ENCODE measurements at places on chromosomes 1 and 21.

- no peak for DNase-seq
Observed at GRCh38 chr1:19812875-19813642, 2.0 kb downstream of the RNF186 start.

DNA sequence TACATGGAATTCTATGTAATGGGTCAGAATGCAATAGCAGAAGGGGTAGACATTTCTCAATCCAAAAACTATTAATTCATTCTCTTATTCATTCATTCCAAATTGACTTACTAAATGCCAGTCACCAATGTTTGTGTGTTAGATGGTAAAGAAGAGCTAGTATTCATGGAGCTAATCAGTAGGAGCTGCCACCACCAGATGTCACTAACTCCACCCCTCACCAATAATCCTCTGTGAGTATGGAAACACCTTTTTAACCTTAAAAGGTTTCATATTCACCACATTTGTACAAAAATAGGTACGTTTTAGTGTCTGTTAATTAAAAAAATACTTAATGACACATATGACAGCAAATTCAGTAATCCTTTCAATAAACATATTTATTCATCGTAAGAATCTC lies 131.8 kb upstream of the PKN2 start:
- DNase-seq = no peak

DNA sequence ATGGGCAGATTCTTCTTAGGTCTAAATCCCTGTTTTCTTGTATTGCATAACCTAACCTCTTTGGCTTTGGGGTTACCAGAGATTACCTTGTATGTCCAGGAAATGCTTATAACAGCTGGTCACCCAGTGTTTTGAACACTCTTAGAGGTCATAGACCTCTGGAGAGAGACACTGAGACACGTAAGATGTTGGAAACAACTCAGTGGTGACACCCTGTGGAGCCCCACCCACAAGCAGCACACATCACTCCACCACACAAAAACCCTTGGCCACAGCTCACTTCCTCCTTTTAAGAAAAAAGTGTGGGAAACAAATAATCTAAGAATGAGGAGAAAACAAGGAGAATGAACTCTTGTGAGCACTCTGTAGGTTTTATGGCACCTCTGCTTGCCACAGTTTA lies 26.3 kb upstream of the CYP4B1 start:
- no peak for DNase-seq

DNA sequence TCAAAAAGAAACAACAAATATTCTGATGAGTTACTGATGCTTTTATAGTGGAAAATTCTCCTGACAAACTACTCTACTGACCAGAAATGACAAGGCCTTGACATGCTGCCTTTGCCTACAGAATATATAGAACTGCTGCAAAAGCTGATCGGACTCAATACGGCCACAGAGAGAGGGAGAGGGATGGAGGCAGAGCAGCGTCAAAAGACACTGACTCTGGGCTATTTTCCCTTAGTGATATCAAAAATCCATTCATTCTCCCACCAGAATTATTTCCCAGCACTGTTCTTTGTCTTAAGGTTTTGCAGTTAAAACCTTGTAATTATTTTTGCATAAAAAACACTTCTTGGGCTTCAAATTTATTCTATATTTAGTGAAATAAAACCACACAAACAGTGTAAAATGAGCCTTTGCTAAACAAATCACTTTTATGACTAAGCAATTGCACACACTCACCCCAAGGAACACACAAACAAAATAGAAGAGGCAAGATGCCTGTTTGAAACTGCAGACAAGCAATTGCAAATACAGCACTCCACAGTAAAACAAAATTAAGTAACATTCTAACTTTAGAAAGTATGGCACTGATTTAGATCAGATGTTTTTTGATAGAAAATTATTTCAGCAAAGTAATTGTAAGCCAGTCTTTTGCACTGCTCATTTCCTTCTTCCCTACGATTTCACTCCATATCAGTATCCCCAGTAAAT lies 1036.4 kb downstream of the ADGRL2 start:
- DNase-seq = no peak

DNA sequence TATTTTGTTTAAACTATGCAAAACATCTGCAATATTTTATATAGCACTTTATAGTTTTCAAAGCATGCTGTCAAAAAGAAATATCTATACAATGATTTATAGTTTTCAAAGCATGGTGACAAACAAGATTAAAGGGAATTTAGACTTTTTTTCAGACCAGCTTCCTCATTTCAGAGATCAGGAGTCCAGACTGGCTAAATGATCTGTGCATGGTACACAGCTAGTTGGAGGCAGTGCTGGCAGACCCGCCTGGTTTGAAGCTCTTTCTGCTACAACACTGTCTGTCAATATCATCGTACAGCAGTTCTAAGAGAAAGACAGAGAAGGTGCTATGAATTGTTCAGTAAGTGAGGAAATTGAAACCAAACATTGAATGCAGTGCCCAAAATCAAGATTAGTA lies 479.0 kb downstream of the PTBP2 start:
- no peak for DNase-seq

GRCh38 chr21:31397939-31398338 lies 53.9 kb upstream of the TIAM1 start:
- no peak for DNase-seq

DNA sequence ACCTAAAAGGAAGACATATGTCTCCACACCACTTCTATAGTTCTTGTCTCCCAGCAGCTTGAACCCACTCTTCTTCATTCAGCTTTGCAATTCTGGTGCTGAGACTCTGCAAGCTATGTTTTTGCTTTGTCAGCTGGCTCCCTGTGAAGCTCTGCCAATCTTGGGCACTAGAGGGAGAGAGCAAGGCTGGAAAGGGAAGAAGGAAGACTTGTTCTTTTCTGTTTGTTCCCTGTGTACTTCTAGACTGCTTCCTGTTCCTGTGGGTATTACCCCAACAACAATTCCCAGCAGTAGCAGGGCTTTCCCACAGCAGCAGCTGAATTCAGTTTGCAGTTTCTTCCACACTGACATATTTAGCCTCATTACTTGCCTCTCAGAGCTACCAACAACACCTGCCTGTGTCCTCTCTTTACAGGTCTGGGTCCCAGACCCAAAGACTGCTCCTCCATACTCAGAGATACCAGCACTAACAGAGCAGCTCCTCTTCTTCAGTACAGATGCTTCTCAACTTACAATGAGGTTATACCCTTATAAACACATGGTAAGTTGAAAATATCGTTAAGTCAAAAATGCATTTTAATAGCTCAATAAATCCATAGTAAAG lies 275.2 kb upstream of the NEGR1 start:
- DNase-seq = no peak

DNA sequence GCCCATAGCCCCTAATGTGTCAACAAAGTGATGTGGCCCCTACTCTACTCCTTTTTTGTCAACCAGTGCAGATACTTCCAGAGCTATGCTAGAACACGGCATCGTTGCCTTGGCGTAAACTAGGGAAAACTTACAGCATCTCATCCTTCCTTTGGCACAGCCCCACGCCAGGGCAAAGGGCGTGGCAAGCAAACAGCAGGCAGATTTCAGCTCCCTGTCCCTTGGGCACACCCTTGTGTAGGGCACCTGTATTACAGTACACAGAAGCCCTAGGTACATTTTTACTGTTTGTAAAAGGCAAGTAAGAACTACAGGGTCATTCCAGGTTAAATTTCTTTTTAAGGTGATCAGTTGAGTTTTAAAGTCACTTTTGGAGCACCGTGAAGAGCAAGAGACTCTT lies 29.3 kb downstream of the PRDX6 start:
- DNase-seq = no peak

All from NCI-H1417 treated with DMSO at 0.1 percent for 48 hours (cell line).